ENCODE measurements at places on chromosomes 16 and 17.

- no peak for DNase-seq
Observed at GRCh38 chr16:58859958-58860669, 126.0 kb upstream of the GOT2 start.

DNA sequence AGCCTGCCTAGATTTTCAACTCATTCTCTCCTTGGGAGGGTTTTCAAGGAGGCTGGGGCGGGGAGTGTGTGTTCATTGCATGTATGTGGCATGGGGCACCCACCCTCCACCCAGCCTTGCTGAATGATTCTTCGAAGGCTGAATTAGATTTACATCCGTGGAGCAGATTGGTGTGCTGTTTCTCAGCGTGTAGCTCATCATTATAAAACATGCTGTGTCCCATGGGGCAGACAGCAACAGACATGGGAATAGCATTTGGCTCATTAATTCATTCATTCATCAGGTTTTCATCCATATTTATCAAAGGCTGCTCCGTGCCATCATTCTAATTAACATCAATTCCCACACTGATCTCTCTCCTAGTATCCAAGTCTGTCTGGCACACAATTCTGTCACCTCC is 10.6 kb upstream of the CD300A start:
- DNase-seq: no peak

DNA sequence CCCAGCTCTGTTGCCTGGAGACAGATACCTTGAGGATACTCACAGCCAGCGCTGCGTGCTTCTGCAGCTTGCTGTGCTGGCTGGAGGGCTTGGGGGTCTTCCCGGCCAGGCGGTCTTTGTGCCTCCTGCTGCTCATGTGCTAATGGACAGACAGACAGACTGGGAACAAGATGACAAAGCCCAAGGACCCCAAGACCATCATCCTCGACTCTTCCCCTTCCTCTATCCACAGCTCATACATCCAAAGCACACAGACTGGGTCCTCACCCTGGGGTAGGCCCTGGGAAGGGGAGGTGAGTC is 7.7 kb downstream of the NKIRAS2 start:
- DNase-seq: no peak

DNA sequence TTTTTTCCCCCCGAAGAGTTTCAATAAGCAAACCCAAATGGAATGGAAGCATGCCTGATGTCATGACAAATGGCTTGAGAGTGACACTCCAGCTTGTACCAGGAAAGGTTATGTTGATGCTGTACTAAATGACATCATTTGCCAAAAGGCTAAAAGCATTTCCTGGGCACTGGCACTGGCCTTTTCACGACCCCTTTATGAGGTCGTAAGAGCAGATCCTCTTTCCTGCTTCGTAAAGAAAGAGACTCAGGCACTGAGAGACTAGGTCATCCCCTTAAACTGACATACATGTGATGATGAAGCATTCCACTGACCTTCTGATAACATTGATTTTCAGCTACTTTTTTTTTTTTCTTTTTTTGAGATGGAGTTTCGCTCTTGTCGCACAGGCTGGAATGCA is 30.5 kb downstream of the CEP295NL start:
- no peak for DNase-seq

- DNase-seq: no peak
Observed at GRCh38 chr16:1327619-1327947, 5.9 kb upstream of the BAIAP3 start.

GRCh38 chr17:68646626-68647526 is 45.7 kb upstream of the FAM20A start:
- DNase-seq: no peak

GRCh38 chr17:45144199-45145034 is 3.9 kb upstream of the HEXIM1 start:
- DNase-seq: no peak

DNA sequence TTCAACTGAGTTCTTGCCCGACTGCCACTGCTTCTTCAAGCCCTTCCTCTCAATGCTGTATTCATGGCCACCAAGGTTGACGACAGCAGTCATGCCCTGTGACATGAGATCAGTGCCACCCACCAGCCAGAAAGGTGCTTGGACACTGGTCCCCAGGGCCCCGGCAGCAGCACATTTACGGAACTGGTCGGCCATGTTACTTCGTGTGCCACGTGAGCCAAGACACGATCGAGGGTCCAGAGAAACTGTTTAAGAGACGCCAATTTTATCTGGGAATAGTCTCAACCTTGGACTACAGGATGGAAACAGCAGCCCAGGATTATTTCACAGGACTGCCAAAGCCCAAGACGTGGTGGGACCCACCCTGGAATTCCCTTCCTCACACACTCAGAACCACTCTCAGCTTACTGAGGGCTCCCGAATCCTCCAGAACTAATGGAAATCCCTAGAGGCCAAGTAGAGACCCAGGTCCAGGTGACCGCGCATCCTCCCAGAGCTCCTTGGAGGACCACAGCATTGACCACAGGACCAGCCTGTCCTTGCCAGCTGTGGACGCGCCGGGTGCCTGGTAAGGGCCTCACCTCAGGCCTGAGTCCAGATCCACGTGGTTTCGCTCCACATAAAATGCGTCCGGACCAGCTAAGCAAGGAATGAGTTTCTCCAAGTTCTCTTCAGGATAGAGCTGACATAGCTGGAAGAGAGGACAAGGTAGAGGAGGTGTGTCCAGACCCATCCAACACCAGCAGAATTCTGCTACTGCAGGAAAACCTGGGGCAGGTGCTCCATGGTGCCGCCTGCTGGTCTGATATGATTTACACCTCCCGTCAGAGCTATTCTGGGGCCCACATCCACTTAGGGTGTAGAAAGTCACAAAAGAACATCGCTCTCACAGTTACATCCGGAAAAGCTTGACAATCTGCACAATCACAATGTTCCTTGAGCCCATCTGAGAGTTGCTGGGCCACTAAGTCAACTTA is 28.2 kb downstream of the MAP1LC3B start:
- no peak for DNase-seq

- no peak for DNase-seq
Observed at GRCh38 chr16:4747906-4748681, 13.8 kb downstream of the DNAAF8 start.

DNA sequence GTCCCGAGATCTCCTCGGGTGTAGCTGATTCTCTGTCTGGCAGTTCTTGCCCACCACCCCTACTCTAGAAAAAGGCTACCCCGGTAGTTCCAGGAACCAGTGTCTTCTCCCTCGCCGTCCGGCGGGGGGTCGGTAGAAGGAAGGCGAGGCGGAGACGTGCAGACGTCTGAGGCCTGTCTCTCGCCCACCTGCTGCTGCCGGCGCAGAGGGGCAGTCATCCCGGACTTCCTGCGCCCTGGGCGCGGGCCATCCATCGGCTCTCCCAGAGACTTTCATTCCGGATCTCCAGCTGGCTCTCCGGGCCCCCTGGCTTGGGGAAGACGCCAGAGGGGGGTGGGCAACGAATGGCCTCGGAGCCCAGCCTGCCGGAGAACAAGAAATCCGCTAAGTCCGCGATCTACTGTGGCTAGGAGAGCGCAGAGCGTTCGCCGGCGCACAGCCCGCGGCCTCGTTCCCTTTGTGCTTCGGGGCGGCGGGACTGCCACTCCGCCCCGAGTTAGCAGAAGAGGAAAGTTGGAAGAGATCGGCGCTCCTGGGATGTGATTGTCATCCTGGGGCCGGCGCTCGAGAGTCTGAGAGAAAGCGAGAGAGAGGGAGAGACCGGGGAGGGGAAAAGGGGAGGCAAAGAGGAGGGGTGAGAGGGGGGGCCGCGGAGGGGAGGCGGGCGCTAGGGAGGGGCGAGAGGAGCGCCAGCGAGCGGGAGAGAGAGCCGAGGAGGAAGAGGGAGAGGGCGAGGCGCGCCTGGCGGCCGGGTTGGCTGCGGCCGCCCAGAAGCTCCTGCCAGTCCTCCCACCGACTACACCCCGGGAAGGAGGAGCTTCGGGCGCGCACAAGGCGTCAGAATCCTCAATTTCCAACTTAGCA is at the start of gene IRX5:
IRX5 (plus strand) TSS at position 861 of the 864 bp plus-strand sequence. CDS start 334 bp downstream, outside the sequence.
- peak; percentile 85 for DNase-seq

GRCh38 chr16:1045993-1046911 is 26.3 kb upstream of the SSTR5 start:
- no peak for DNase-seq

DNA sequence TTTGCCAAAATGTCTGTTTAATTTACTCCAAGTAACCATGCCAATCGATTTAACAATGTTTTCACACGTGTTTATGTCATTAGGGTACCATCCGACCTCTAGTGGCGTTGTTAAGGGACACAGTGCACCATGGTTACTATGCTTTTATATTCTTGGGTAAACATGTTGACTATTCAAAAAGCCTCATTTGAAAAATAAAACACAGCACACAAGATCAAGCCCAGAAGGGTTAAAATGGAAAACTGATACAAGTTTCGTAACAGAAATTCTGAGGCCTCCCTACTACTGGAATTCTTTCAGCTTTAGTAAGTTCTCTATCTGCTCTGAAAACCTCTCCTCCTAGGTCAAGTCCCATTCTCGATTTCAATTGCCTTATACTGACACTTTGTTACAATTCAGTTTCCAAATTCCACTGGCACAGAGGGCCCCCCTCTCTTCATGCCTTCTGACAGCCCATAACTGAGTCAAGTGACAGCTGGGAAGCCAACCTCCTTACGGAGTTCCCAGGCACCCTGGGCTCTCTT is 2.1 kb downstream of the CFAP20 start:
- no peak for DNase-seq

GRCh38 chr16:55832425-55832772 is 497 bp downstream of the CES1 start:
- no peak for DNase-seq

DNA sequence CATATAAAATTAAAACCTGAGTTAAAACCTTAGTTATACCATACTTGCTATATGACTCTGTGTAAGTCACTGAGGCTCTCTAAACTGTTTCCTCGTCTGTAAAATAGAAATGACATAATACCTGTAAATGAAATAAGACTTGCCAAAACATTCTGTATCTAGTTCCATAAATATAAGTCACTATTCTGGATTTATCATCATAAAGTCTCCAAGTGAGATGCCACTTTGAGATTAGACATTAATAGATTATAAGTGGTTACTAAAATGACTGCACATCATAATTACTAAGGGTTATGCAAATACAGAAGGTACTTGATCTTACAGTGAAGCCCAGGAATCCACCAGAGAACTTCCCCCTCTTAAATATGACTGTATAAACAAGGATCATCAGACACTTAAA is 12.0 kb upstream of the BRIP1 start:
- no peak for DNase-seq

- DNase-seq: no peak
Observed at GRCh38 chr17:47757386-47757785, 24.4 kb downstream of the TBX21 start.

GRCh38 chr16:57184887-57185445 is 873 bp downstream of the PSME3IP1 start:
- no peak for DNase-seq

GRCh38 chr17:40909351-40909750 is 24.3 kb upstream of the KRT20 start:
- peak; percentile 86 for DNase-seq
